ENCODE measurements at places on chromosomes 7 and 10. TPM values are rescaled to one million over a fixed set of nuclear protein-coding genes. Genes with fewer than 3 reads are reported as not detected.

DNA sequence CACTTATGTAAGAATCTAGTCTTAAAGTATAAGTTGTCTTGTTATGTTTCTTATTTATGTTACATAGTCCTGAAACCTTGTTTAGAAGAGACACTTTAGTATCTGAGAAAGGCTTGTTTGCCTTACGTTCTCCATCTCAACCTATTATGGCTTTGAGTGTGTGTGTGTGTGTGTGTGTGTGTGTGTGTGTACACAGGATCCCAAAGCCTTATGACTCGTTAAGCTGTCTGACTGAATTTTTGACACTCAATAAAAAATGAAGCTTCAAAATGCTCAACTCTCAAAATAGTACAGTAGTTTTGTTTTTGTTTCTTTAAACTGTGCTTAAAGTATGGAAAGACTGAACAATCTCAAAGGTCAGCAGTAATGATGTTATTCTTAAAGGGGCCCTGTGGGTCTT lies 18.0 kb downstream of the CALU start:
- no peak for DNase-seq

DNA sequence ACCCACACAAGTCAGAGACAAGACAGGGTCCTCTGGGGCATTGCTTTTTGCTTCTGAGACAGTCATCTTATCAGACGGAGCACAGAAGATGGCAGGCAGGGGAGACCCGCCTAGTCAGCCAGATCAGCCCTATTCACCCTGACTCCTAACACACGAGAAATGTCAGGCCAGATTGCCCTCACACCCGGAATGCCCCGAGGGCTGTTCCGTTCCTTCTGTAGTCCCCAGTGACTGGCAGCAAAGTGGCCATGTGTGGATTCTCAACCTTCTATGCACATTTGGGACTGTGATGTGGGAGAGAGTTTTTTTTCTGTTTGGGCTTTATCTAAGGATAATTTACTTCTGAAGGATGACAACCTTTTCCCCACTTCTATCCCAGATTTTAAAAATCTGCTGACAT lies 35.5 kb upstream of the TBX20 start:
- no peak for DNase-seq

DNA sequence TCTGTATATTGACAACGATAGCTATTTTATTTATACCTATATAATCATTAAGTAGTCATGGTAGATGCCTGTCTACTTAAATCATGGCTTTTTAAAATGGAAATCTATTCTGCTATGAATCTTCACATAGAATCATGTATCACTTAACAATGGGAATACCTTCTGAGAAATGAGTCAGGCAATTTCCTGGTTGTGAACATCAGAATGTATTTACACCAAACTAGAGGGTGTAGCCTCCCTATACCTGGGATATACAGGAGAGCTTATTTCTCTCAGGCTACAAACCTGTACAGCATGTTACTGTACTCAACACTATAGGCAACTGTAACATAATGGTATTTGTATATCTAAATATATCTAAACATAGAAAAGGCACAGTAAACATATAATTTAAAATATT lies 502.3 kb downstream of the ZWINT start:
- DNase-seq: no peak

GRCh38 chr7:156327474-156327873 lies 313.1 kb upstream of the RNF32 start:
- no peak for DNase-seq

DNA sequence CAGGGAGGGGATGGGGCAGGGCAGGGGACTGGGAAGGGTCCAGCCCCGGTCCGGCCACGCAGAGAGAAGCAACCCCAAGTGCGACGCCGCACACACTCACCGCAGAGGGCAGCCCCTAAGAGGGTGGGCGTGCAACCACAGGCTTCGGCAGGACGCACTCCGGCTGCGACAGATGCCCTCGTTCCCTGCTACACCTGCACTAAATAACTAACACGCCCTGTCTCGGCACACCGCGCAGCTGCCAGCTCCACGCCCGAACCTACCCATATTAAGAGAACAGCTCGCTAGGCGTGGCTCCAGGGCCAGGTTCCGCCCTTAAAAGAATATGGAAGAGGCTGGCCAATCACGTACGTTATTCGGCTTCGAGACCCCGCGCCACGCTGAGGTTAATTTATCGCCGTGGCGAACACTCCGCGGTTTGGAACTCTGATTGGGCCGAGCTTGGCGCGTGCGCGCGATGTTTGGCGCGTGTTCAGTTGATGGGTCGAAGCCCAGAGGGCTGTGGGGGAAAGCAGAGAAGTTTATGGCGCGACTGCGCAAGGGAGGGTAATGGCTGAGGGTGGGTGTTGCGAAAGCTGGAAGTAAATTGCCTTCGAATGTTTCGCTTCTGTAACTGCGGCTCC lies 91.1 kb downstream of the OR13A1 start:
- DNase-seq: no peak

GRCh38 chr10:110211465-110211843 lies 4.0 kb downstream of the MXI1 start:
- DNase-seq: no peak

GRCh38 chr10:120671491-120671890 lies 179.7 kb upstream of the WDR11 start:
- DNase-seq: no peak

GRCh38 chr7:46741938-46742540 lies 821.0 kb upstream of the IGFBP3 start:
- DNase-seq: no peak

Gene COL13A1
- total RNA-seq: 2.8 TPM

Gene POLR1F
- 1.1 TPM for total RNA-seq

All from transverse colon (tissue), 4 donors.